Hair follicle dermal papilla cell (primary cell): ENCODE measurements at places on chromosomes 7 and 10. TPM values are rescaled to one million over a fixed set of nuclear protein-coding genes. Genes with fewer than 3 reads are reported as not detected.

Gene KEL
- not detected in 2 replicates for total RNA-seq

Gene CALHM3
- not detected in 2 replicates for total RNA-seq

Gene ZNF425
- 2.6 and 3.4 TPM in 2 replicates for total RNA-seq

Gene NEBL
- not detected in 2 replicates for total RNA-seq

Gene FRA10AC1
- 8.0 and 9.9 TPM in 2 replicates for total RNA-seq

Gene AKR1C4
- total RNA-seq: not detected in 2 replicates

Gene CALD1
- total RNA-seq: 799 and 992 TPM in 2 replicates

Gene RBP4
- 0.85 TPM in 1 of 2 replicates, not detected in the other for total RNA-seq

Gene CFAP46
- total RNA-seq: 0.49 and 0.81 TPM in 2 replicates

Gene CPED1
- 105 and 124 TPM in 2 replicates for total RNA-seq

Gene BAIAP2L1
- total RNA-seq: 5.8 and 6.7 TPM in 2 replicates

Gene CHCHD3
- 64.4 and 72.6 TPM in 2 replicates for total RNA-seq

Gene CUEDC2
- 37.2 and 38.0 TPM in 2 replicates for total RNA-seq

Gene CHAT
- total RNA-seq: not detected in 2 replicates

Gene TMEM140
- 3.1 and 4.7 TPM in 2 replicates for total RNA-seq

Gene FAM180A
- 33.4 and 34.4 TPM in 2 replicates for total RNA-seq

Gene NUTM2B
- 0.61 and 0.81 TPM in 2 replicates for total RNA-seq

Gene CCDC3
- 0.36 and 1.5 TPM in 2 replicates for total RNA-seq

Gene DGKB
- total RNA-seq: 0.32 and 0.97 TPM in 2 replicates
